ENCODE measurements at places on chromosomes 2 and 18.

DNA sequence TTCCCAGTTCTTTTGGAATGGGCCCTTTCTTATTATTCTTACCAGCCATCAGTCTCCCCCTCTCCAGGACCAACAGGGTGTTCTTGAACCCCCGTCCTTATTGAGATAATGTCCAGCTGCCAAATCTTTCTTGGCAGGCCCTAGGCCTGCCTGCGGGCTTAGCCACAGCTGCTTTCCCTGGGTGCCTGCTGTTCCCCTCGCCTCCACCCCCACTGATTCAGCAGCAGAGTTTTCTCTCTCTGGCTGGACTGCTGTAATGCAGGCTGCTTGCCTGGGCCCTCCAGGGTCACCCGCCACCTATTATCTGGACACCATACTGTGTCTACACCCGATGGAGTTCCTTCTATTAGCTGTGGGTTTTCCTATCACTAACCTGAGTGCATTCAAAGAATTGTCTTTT, 395.4 kb upstream of the ATP5MC3 start:
- no peak for DNase-seq

DNA sequence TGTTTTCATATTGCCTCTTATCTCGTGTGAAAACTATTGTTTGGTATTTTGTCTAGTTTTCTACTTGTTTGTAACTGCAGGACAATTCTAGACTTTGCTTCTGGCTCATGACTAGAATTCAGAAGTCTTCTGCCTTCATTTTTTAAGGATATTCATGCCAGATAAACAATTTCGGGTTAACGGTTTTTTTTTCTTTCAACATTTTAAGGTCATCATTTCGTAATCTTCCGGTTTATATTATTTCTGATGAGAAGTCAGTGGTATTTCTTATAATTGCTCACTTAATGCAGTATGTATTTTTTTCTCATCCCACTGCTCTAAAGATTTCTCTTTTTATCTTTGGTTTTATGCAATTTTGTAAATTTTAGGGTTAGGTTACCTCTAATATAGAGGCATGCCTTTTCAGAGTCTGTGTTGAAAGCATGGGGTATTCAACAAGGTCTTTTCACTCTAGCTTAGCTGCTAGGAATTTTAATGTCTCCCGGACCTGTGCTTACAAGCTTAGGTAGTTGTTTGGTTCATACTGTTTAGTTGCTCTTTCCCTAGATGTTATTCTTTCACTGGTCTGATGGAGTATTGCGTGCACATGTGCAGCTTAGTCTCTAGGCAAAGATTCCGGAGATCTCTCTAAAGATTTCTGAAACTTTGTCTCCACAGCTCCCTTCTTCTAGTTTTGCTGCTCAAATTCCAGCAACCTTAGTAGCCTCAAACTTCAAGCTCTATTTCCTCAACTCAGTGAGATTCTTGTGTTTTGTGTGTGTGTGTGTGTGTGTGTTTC, 198.1 kb downstream of the MCFD2 start:
- no peak for DNase-seq

DNA sequence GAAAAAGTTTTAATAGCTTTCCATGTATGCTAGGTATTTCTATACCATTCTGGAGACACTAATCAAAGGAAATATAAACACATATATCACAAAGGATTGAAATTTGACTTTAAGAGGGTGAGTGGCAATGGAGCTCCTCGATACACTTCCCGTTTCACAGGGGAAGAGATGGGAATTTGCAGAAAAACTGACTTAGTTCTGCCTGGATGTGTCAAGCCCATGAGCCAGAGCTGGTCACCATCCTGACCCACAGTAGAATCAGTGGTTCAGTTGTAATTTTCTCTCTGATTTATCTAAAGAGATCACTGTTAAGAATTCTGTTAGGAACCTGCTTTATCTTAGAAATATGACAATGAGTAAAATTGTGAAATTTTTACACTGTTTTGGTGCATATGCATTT, 34.2 kb downstream of the PLCL1 start:
- DNase-seq: no peak

DNA sequence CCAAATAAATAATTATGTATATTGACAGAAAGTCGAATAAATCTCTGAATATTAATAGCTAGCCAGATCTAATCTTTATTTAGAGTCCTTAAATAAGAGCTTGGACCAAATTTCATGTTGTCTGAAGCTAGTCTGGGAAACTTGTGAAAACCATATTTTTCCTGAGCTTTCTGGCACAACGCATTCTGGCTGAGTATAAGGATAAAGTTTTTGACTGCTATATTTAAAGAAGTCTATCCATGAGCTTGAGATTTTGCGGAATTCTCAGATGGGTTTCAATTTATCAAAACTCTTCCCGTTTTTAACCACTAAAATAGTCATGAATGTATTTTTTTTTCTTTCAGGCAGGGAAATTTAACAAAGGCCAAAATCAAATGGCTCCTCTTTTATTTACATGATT, 23.8 kb downstream of the FAP start:
- DNase-seq: no peak

GRCh38 chr2:112001136-112001715, 53.8 kb upstream of the TMEM87B start:
- DNase-seq: no peak

- no peak for DNase-seq
Measured at GRCh38 chr2:183035954-183036669, 2.1 kb downstream of the NCKAP1 start.

GRCh38 chr2:19711470-19712372, 190.1 kb downstream of the TTC32 start:
- DNase-seq: no peak

DNA sequence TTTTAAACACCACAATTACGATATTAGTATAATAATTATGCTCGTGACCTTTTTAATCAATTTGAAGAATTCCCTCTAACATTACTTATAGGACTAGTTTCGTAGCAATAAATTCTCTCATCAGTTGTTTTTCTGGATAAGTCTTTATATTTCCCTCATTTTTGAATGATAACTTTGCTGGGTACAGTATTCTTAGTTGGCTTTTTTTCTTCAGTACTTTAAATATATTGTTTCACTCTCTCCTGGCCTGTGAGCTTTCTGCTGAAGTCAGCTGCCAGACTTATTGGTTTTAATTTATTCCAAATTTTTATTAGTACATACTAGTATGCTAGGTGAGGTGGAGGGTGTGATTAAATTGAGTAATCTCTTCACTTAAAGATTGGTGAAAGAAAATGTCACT, 123.8 kb upstream of the CNTNAP5 start:
- no peak for DNase-seq

- no peak for DNase-seq
Measured at GRCh38 chr2:184047536-184047935, 550.8 kb upstream of the ZNF804A start.

DNA sequence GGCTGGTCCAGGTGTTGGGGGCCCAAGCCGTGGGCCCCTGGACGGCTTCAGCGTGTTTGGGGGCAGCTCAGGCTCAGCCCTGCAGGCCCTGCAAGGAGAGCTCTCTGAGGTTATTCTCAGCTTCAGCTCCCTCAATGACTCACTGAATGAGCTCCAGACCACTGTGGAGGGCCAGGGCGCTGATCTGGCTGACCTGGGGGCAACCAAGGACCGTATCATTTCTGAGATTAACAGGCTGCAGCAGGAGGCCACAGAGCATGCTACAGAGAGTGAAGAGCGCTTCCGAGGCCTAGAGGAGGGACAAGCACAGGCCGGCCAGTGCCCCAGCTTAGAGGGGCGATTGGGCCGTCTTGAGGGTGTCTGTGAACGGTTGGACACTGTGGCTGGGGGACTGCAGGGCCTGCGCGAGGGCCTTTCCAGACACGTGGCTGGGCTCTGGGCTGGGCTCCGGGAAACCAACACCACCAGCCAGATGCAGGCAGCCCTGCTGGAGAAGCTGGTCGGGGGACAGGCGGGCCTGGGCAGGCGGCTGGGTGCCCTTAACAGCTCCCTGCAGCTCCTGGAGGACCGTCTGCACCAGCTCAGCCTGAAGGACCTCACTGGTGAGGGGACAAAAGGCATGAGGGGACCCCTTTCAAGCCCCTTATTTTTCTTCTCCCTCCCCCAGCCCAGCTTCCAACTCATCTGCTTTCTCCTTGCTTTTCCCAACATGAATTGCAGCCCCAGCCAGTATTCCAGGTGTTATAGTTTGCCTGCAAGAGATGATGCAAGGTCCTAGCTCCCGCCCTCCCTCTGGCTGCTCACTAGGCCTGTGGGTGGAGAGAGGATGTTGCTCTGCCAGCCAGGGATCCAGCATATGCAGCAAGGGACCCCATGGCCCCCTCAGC, 2.9 kb upstream of the KHK start:
- DNase-seq: no peak

GRCh38 chr2:673615-674320, 3.4 kb downstream of the TMEM18 start:
- no peak for DNase-seq

GRCh38 chr2:218908721-218909619, 28.3 kb downstream of the WNT10A start:
- DNase-seq: peak; percentile 85

DNA sequence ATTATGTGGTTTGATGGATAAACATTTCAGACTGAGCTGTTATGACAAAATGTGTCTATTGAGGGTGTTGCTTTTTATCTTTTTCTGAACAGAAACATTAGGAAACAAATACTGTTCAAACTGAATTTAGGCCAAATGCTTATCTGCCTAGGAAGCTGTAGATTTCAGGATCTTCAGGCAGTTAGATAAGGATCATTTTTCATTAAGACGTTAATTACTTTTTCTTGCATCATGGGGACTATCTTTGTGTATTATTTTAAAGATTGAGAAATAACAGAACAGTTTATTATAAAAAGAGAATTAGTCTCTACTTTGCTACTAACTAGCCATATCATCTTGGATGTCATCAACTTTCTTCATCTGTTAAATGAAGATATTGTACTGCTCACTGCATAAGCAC, 107.5 kb downstream of the TTC27 start:
- no peak for DNase-seq

GRCh38 chr2:37798315-37799005, 126.6 kb upstream of the RMDN2 start:
- DNase-seq: no peak

- DNase-seq: no peak
Measured at GRCh38 chr2:237358721-237359517, 55.0 kb downstream of the COL6A3 start.

GRCh38 chr2:226995625-226996041, 159.8 kb downstream of the RHBDD1 start:
- peak; percentile 55 for DNase-seq

- no peak for DNase-seq
Measured at GRCh38 chr2:205734436-205735037, 52.2 kb downstream of the NRP2 start.

DNA sequence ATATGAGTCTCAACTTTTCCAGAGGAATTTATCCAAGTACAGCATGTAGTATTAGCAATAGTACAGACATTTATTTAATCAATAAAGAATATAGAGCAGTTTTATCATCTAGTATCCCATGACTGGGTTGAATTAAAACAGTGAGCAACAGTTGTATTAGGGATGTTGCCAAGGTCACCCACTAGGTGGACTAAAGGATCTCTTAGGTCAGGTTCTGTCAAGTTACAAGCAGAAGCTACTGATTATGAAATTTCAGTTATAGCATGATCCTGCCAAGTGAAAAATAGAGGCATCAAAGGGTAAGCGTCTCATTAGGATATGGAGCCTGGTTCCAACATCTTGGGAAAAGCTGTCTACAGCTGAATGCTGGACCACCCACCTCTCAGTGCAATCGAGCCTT, 52.1 kb upstream of the LAPTM4A start:
- DNase-seq: no peak

GRCh38 chr2:160826496-160826895, 332.9 kb upstream of the RBMS1 start:
- DNase-seq: no peak

DNA sequence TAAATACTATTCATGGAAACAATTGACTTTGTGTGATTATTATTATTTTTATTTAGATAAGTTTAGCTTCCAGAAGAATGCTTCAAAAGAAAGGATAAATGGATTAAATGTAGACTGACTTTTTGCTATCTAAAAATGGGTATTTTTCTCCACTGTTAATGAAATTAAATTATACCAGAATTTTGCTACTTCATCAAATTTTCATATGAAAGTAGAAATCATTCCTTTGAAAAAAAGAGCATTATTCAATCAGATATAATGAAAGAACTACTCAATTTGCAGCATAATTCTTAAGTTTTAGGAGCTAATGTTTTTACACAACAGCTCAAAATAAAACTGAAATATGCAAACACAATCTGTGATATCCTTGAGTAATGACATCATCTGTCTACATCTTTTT, 1424.6 kb downstream of the DPP10 start:
- DNase-seq: no peak

- DNase-seq: no peak
Measured at GRCh38 chr2:120803764-120804335, 68.2 kb downstream of the GLI2 start.

DNA sequence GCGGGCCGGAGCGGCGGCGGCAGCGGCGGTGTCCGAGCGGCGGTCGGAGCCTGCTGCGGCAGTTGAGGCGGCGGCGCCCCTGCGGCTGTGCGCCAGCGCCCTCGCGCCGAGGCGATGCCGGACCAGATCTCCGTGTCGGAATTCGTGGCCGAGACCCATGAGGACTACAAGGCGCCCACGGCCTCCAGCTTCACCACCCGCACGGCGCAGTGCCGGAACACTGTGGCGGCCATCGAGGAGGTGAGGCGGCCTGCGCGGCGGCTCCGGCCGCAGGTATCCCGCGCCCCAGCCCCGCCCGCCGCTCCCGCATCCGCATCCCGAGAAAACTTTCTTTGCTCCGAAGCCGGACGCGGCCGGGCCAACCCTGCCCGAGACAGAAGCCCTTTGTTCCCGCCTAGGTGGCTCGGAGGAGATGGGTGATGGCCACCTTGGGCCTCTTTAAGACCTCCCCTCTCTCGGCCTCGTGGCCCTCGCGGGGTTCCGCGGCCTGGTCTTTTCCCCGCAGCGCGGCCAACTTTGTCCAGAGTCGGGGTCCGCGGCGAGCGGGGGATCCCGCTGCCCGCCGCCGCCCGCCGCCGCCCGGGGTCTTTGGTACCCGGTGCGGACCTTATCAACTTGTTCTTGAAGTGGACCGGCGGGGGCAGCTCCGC, 504 bp downstream of the ASAP2 start:
- no peak for DNase-seq

DNA sequence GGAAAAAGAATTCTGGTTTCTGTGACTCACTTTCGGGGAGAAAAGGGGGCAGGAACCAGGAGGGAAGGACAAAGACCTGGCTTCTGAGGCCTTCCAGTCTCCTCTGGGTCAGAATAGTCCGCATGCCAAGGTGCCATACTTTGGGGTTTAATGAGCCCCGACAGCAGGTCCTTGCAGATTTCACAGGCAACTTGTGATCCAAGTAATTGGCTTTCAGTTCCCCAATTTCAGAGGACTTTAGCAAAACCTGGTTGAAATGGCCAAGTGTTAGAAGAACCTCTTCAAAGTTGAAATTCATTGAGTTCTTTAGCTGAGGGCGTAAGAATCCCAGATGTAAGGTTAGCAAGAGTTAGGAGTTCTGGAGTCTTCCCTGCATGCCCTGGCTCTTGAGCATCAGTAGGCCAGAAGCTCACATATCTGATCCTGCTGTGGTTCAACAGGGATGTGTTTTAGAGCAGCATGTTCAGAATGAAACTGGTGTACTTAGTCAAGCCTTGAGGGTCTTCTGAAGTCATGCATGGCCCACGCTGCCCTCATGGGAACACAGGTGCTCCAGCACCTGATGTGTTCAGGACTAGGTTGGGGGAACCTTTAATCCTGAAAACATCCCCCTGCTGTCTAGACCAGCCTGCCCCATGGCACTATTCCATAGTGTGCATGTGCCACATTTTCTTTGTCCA, 143.0 kb downstream of the NUP35 start:
- DNase-seq: no peak

- DNase-seq: no peak
Measured at GRCh38 chr2:106120432-106120831, 73.7 kb downstream of the UXS1 start.

- no peak for DNase-seq
Measured at GRCh38 chr2:106138543-106139237, 55.4 kb downstream of the UXS1 start.

GRCh38 chr2:170306293-170306873, 128.4 kb downstream of the MYO3B start:
- DNase-seq: no peak
